ENCODE measurements at places on chromosomes 12 and 14.

DNA sequence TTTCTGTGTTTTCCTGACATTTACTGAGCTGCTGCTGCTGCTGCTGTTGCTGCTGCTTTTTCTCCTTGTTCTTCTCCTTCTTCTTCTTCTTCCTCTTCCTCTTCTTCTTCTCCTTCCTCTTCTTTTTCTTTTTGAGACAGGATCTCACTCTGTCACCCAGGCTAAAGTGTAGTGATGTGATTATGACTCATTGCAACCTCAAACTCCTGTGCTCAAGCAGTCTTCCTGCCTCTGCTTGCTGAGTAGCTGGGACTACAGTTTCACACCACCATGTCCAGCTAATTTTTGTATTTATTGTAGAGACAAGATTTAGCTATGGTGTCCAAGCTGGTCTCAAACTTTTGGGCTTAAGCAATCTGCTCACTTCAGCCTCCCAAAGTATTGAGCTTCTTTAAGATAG, 95.8 kb downstream of the TMTC3 start:
- DNase-seq: no peak

- DNase-seq: no peak
Measured at GRCh38 chr14:96422992-96423391, 31.1 kb downstream of the AK7 start.

DNA sequence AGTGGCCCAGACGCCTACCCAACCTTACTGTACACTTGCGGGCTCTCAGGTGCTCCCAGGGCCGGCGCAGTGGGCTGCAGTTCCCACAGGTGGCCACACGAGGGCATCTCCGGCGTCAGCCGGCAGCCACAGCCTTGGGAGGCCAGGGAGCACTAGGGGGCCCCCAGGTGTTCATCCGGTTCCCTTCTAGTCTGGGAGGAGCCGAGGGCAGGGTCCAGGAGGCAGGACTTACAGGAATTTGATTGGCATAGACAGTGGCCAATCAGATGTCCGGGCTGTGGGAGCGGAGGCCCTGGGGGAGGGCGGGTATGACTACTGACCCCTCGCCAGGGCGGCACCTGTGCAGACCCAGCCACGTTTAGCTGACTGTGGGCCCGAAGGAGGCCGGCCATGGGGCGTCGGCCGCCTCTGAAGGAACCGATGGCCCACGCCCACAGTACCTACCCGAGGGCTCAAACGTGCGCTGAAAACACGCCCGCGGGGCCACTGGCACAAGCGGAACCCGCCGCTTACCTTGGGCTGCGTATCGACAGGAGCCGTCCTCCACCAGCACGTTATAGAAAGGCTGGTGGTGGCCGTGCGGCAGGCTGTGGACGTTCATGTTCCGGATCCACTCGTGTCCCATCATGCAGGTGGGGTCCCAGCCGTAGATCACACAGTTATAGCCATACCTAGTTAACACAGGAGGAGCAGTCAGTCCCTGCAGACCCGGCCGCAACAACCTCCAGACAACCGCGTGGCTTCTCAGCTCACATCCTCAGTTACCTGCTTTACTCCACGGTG, 34.8 kb downstream of the FBXO21 start:
- DNase-seq: peak; percentile 82

- no peak for DNase-seq
Measured at GRCh38 chr14:87492561-87492960, 500.4 kb downstream of the GALC start.

DNA sequence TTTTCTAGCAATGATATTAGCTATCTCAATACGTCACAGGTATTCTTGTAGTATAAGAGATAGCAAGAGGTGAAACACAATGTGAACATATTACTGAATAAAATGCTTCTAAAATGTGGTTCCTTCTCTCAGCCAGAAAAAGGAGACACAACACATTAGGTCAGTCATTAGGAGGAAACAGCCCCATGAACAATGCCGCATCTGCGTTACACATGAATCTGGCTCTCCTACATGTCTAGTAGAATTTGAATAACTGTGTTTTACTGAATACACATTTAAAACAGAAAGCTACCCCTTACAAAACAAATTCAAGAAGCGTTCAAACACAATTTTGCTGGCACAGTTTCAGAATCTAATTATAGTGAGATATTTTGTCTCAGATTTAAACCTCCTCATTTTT, 51.6 kb downstream of the EFCAB11 start:
- no peak for DNase-seq

DNA sequence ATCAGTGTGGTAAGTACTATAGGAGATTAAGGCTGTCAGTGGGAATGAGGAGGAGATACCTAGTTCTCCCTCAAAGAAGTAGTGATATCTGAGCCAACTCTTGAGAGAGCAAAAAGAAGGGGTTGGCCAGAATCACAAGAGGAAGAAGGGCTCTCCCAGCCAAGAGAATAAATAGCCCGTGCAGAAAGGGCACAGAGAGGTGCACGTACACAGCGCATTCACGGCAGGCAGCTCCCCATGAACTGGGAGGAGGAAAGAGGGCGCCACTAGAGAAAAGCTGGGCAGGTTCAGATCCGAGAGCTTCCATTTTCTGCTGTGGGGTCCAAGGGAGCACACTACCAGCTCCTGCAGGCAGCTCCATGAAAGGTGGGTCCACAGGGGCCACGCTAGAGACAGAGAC, 59.9 kb downstream of the PPP2R5E start:
- DNase-seq: no peak

DNA sequence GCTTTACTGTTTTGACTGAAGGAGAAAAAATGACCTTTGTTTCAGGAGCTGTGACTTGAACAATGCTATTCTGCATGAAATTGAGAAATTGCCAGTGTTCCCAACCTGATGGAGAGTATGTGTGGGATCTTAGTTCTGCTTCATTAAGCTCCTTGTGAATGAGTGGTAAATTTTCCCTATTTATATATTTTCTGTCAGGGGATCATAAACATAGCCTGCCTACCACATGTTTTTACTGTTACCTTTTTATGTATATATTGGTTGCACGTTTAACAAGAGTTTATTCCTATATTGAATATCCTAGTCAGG, 271.7 kb downstream of the PDZRN4 start:
- no peak for DNase-seq

DNA sequence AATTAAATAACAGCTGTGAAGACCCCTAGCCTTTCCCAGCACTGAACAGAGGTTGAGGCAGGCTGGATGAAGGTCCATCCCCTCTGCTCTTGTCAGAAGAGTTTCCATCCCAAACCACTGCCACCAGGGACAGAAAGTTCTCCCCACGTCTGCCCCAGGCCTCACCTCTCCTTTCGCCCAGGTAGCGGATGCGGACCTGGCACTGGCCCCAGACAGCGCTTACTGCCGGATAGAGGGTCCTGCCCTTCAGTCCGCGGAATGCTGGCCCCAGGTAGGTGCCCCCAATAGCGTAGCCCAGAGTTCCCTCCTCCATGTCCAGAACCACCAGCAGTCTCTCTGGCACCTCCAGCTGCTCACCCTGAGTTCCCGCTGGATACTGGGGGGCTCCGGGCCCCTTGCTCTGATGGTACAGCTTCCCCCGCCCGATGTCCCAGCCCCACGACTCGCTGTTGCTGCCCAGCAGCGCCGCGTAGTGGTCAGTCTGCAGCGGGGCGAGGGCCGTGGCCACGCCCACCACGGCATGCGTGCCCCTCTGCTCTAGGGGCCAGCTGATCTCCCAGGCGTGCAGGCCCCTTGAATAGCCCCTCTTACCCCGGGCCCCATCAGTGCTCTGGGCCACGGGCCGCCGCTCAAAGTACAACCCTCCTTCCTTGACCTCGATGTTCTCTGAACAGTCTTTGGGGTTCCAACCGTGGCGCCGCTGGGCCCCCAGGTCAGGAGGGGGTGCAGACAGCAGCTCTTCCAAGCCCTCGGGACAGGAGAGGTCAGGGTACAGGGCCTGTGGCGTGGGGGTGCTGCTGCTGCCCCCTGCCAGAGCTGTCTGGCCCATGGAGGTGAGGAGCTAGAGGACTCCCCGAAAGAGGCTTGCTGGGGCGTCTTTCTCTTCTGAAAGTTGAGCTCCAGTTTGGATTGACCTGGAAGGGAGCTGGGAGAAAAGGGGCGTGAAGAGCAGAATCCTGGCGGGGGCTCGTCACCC, 742 bp downstream of the SPSB2 start:
- DNase-seq: peak; percentile 79

DNA sequence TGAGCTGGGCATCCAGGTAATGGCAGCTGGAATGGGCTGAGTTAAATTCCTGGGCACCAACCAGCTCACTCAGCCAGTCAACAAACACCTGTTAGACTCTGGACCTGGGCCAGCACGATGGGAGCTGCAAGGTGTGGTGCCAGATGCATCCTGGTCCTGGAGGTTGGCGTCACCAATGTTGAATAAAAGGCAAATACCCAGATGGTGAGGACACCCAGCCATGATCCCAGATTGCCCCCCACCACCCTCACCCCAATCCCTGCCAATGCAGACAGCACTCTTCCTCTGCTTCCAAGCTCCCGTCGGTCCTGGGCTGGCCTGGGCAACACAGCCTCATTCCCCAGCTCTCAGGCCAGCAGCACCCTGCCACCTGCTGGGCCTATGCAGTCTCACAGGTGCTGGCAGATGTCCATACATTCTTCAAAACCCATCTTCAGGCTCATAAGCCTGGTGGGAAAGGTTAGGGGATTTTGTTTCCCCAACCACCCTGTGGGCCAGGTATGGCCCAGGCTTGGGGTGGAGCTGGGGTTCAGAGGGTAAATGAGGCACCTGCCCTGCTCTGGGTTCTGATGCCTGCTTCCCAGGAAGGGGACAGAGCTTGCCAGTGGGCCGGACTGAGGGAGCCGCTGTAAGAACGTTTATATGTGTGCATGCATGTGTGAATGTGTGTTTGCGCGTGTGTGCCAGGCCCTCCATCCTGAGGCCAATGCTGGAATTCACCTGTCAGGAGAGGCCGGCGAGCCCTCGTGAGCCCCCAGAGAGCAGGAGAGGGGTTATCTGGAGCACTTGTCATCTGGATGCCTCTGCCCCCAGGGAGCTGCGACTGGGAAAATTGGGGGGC, 58.0 kb downstream of the LGMN start:
- no peak for DNase-seq

DNA sequence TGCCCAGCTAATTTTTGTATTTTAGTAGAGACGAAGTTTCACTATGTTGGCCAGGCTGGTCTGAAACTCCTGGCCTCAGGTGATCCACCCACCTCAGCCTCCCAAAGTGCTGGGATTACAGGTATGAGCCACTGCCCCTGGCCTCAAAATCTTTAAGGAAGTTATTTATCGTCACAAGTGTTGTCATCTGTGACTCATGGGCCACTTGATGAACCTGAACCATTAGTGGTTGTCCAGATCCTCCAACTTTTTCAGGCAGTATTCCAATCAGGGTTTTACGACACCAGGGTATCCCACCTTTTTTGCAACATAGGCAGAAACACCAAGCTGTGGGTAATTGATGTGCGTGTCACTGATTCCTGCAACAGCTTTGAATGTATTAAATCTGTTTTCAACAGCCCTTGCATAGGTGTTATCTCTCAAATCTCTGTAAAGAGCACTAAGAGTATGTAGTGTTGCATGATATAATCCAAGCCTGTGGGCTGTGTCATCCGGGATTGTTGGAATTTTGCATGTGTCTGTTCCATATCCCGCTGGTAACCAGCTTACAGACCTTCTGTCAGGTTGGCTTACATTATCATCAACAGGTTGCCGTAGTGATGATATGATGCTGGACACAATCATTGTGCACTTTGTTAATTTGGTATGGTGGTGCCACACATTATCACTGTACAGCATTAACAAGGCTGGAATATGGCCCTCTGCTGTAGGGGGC, 79.3 kb upstream of the SCN8A start:
- no peak for DNase-seq

GRCh38 chr12:37666069-37666781, 650.3 kb upstream of the ALG10B start:
- DNase-seq: no peak

DNA sequence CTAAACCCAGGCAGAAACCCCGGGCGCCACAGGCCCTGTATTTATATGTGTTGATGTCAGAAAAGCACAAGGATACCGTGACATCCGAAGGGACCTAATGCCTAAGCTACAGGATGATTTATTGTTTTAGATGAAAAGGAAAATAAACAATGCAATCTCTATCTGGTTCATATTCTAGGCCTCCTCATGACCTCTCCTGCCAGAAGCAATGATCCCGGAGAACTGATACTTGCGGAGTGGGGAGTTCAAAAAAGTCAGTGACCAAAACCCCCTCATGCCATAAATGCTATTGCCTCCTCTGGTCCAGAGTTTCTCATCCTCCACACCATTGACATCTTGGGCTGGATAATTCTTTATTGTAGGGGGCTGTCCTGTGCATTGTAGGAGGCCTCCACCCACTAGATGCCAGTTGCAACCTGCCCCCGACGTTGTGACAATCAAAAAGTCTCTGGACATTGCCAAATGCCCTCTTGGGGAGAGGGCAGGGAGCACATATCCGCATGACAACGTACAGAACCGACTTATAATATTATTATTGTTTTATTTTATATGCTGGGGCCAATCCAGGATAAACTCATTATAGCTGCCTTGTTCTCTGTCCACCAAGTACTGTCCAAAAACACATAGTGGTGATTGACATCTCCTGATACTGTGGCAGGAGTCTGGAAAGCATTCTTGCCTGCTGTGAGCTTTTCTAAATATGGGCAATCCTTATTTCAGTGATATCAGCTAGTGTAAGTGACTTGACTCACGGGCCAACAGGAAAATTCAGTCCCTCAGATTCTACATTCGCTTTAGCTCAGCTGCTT, 1.1 kb upstream of the CSRP2 start:
- DNase-seq: no peak

Data from stimulated activated CD4-positive, alpha-beta T cell treated with anti-CD3 and anti-CD28 coated beads, Interleukin-4, amount 100 ng/mL, for 48 hours (primary cell).